Fibroblast of the aortic adventitia (primary cell): ENCODE measurements at places on chromosomes 1 and 21. TPM values are rescaled to one million over a fixed set of nuclear protein-coding genes. Genes with fewer than 3 reads are reported as not detected.

DNA sequence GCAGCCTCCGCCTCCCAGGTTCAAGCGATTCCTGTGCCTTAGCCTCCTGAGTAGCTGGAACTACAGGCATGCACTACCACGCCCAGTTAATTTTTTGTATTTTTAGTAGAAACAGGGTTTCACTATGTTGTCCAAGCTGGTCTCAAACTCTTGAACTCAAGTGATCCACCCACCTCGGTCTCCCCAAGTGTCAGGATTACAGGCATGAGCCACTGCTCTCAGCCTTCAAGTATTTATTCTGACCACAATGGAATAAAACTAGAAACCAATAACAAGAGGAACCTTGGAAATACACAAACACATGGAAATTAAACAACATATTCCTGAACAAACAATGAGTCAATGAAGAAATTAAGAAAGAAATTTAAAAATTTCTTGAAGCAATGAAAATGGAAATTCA lies 32.7 kb upstream of the DR1 start:
- no peak for DNase-seq

DNA sequence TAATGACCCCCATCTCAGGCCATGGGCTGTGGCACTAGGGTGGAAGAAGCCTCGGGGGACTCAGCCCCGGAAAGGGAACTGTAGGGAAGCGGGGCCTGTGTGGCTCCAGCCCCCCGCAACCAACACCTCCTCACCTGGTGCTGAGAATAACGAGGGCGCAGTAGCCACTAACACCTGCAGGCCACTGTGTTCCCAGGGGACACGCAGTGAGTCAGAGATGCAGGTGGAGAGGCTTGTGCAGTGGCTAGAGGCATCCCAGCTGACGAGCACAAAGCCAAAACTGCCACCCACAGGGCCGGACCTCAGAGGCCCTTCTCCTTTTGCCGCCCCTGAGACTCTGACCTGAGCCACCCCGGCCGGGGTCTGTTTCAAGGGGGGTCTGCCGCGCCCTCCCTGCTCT lies 33.5 kb upstream of the CCDC27 start:
- no peak for DNase-seq

Gene SLC39A1
- 74.1 and 85.9 TPM in 2 replicates for total RNA-seq

Gene CHI3L1
- total RNA-seq = 3.0 and 5.5 TPM in 2 replicates
